ENCODE measurements at places on chromosomes 12 and 14. TPM values are rescaled to one million over a fixed set of nuclear protein-coding genes. Genes with fewer than 3 reads are reported as not detected.

NEUROD4 gene
- total RNA-seq, result not detected

MYH6 gene
- 0.23 TPM for total RNA-seq

ACSS3 gene
- total RNA-seq, result 28.9 TPM

ANO2 gene
- 3.3 TPM for total RNA-seq

SOAT2 gene
- total RNA-seq, result not detected

PARPBP gene
- 44.6 TPM for total RNA-seq

CDK2 gene
- 27.7 TPM for total RNA-seq

EGLN3 gene
- total RNA-seq, result 42.9 TPM

FAIM2 gene
- 2.0 TPM for total RNA-seq

FAM161B gene
- total RNA-seq, result 0.04 TPM

ADAM20 gene
- total RNA-seq, result 2.1 TPM

DAO gene
- not detected for total RNA-seq

DNA sequence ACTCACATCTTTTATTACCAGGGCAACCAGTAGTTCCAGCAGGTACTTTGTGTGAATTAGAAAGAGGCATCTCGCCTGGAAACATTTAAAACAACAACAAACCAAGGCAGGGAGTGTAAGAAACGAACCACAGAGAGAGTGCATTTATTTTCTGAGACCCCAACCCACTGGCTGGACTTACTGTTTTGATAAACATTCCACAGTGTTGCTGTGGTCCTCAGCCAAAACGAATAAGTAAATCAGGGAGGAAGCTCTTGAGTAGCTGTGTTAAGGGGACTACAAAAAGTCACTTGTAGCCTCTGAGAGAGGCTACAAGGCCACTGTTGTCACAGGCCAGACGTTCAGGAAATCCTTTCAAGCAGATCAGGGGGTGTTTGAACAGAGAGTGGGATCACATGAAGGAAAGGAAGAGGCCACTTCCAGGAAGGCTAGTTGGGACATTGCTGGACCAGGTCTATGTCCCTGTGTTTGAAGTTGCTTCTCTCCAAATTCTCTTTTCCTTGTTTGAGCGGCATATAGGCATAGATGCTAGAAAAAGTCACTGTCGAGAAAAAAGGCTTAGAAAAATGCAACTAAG is 33.8 kb downstream of the DMAC2L start:
- no peaks in the 10 kb centered on the region for H3K4me1 ChIP-seq
- no peaks in the 10 kb centered on the region for H3K36me3 ChIP-seq
- no peak for DNase-seq
- H3K27me3 ChIP-seq, result no peaks in the 10 kb centered on the region
- H3K4me3 ChIP-seq, result no peak overlapping the region
- peak overlapping the region; percentile 28 for H3K27ac ChIP-seq

DNA sequence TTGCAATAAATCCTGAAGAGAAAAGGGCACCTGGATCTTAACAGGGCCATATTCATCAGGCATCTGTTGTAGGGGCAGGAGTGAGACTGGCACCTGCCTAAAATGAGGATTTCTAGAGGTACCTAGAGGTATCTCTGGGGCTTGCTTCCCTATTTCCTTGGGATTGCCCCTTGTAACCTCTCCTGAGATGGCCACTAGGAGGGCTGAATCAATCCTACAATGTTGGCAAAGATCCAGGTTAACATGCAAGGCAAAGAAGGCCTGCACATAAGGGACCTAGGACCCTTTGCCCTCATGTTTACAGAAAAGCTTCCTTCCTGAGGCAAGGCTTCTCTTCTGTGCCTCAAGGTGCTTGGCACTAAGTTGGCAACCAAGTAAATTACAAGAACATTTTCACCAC is 25.8 kb upstream of the CLEC4E start:
- peaks cover 29% of the 10 kb centered on the region for H3K4me1 ChIP-seq
- H3K27ac ChIP-seq, result no peak overlapping the region
- no peaks in the 10 kb centered on the region for H3K27me3 ChIP-seq
- H3K36me3 ChIP-seq, result no peaks in the 10 kb centered on the region
- no peak for DNase-seq

- H3K36me3 ChIP-seq, result no peaks in the 10 kb centered on the region
- H3K27me3 ChIP-seq, result no peaks in the 10 kb centered on the region
- no peaks in the 10 kb centered on the region for H3K4me1 ChIP-seq
- H3K27ac ChIP-seq, result no peak overlapping the region
- no peak for DNase-seq
- no peak overlapping the region for H3K4me3 ChIP-seq
These were observed 192.4 kb downstream of the FUT8 start for GRCh38 chr14:65604936-65605335.

GRCh38 chr14:100015251-100015655 is 50.0 kb upstream of the EVL start:
- no peaks in the 10 kb centered on the region for H3K36me3 ChIP-seq
- H3K4me1 ChIP-seq, result peaks cover 15% of the 10 kb centered on the region
- H3K27me3 ChIP-seq, result no peaks in the 10 kb centered on the region
- peak; percentile 18 for DNase-seq
- H3K4me3 ChIP-seq, result no peak overlapping the region

GRCh38 chr14:54370323-54371198 is 26.2 kb upstream of the CDKN3 start:
- H3K4me3 ChIP-seq, result no peak overlapping the region
- no peak for DNase-seq
- no peak overlapping the region for H3K27ac ChIP-seq
- peaks cover 30% of the 10 kb centered on the region for H3K4me1 ChIP-seq

DNA sequence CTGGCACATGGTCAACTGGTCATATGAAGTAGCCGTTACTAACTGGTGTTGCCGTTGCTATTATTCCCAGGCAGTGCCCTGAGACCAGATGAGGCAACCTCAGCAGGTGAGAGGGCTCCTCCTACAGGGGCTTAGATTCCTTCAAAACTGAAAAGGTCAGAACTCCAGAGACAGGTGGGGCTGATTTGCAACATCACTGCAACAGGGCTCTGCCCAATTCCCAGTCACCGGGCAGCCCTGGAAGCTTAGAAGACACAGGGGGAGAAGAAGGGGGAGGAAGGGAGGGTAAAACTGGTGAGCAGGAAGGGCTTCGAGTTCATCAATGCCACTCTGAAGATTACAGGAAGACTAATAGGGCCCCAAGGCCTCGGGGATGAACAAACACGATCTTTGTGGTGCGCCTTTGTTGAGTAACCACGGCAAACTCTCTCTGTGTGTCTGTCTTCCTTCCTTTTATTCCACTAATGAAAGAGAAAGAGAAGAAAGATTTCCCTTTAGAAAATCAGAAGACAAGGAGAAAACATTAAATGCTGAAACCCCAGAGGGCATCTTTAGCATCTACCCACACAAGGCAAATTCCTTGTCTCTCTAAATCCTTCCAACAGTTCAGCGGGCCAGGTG is 749.1 kb upstream of the TBX3 start:
- peak; percentile 54 for DNase-seq
- H3K4me1 ChIP-seq, result peaks cover 10% of the 10 kb centered on the region
- no peaks in the 10 kb centered on the region for H3K36me3 ChIP-seq
- H3K4me3 ChIP-seq, result no peak overlapping the region

DNA sequence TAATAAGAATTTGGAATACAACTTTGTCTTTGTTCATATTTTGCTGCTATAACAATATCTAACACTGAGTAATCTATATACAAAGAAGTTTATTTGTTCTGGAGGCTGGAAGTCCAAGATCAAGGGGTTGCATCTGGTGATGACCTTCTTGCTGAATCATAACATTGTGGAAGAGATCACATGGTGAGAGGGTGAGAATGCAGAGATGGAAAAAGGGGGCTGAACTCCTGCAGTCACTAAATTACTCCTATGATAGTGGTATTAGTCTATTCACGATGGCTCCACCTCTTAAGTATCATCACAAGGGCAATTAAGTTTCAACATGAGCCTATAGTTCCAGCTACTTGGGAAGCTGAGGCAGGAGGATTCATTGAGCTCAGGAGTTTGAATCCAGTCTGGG is 4.5 kb upstream of the AKAP6 start:
- no peaks in the 10 kb centered on the region for H3K36me3 ChIP-seq
- no peak for DNase-seq
- H3K27me3 ChIP-seq, result no peaks in the 10 kb centered on the region
- no peak overlapping the region for H3K27ac ChIP-seq

GRCh38 chr12:1819571-1819970 is 794 bp upstream of the LRTM2 start:
- H3K27ac ChIP-seq, result no peak overlapping the region
- H3K36me3 ChIP-seq, result no peaks in the 10 kb centered on the region
- no peaks in the 10 kb centered on the region for H3K4me1 ChIP-seq
- H3K27me3 ChIP-seq, result peaks cover 20% of the 10 kb centered on the region

DNA sequence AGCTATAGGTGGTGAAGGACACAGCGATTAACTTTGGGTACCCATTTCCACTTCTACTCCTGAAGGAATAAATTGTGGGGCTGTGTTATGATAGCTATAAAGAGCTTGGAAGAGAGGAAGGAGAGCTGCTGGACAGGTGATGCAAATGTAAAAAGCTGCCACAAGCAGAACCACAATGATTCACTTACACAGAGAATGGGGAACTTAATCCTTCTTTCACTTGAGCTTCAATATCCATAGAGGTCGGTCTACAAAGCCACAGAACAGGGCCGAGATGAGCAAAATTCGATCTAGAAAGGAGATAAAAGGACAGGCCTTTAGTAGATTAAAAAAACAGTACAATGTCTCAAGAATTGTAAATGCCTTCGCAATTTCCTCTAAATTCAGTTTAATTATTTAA is 831.1 kb downstream of the LRFN5 start:
- no peak overlapping the region for H3K4me3 ChIP-seq
- no peaks in the 10 kb centered on the region for H3K36me3 ChIP-seq
- no peaks in the 10 kb centered on the region for H3K27me3 ChIP-seq
- H3K4me1 ChIP-seq, result no peaks in the 10 kb centered on the region
- H3K27ac ChIP-seq, result no peak overlapping the region

- no peaks in the 10 kb centered on the region for H3K4me1 ChIP-seq
- no peak overlapping the region for H3K27ac ChIP-seq
- no peaks in the 10 kb centered on the region for H3K36me3 ChIP-seq
- no peak for DNase-seq
- no peak overlapping the region for H3K4me3 ChIP-seq
- no peaks in the 10 kb centered on the region for H3K27me3 ChIP-seq
These were observed 183.8 kb upstream of the ATP2B1 start for GRCh38 chr12:89892436-89892835.

- no peaks in the 10 kb centered on the region for H3K27me3 ChIP-seq
- no peak overlapping the region for H3K27ac ChIP-seq
- H3K4me3 ChIP-seq, result no peak overlapping the region
- no peaks in the 10 kb centered on the region for H3K36me3 ChIP-seq
- no peaks in the 10 kb centered on the region for H3K4me1 ChIP-seq
These were observed 131.6 kb downstream of the ADGRD1 start for GRCh38 chr12:131085125-131085815.

- H3K4me1 ChIP-seq, result peaks cover 9% of the 10 kb centered on the region
- no peak overlapping the region for H3K4me3 ChIP-seq
- no peak for DNase-seq
- H3K27ac ChIP-seq, result no peak overlapping the region
- H3K36me3 ChIP-seq, result no peaks in the 10 kb centered on the region
These were observed 440.2 kb downstream of the ATP23 start for GRCh38 chr12:58381546-58381945.

DNA sequence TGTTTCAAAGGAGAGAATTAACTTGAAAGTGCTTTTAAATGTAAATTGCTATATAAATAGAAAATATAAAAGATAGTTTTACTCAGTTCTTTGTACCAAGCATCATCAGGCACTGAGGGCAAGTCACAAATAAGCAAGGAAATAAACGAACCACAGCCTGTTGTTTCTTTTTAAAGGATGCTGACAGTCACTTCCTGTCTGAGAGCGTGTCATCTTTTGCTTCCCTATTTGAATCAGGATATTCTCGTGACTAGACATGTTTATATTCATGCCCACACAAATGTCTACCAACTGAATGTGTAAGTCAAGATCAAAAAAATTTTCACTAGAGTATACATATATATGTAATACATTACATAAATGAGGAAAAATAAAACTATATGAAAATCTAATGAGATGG is 31.4 kb upstream of the SLC2A13 start:
- DNase-seq, result no peak
- no peak overlapping the region for H3K27ac ChIP-seq
- H3K36me3 ChIP-seq, result no peaks in the 10 kb centered on the region
- H3K4me3 ChIP-seq, result no peak overlapping the region
- no peaks in the 10 kb centered on the region for H3K27me3 ChIP-seq

Measured in GM23338 (cell line).